Ureter (tissue), 1 donor: ENCODE measurements at places on chromosomes 3 and 15. TPM values are rescaled to one million over a fixed set of nuclear protein-coding genes. Genes with fewer than 3 reads are reported as not detected.

Gene ACY1
- 72.8 TPM for total RNA-seq

Gene GSK3B
- 48.4 TPM for total RNA-seq

Gene RAB6B
- 8.2 TPM for total RNA-seq

Gene DAZL
- not detected for total RNA-seq

Gene ZNF717
- 29.5 TPM for total RNA-seq

Gene SPTSSB
- 242 TPM for total RNA-seq

Gene RNF123
- 52.8 TPM for total RNA-seq

Gene GCSAM
- 0.49 TPM for total RNA-seq

Gene KLHL6
- 6.4 TPM for total RNA-seq

Gene POPDC2
- total RNA-seq, result 13.9 TPM

Gene PLSCR4
- 26.6 TPM for total RNA-seq

Gene SPTBN5
- total RNA-seq, result 11.9 TPM

Gene GP9
- not detected for total RNA-seq

Gene SLC28A2
- not detected for total RNA-seq

Gene HCN4
- total RNA-seq, result 0.08 TPM

Gene ZNF502
- total RNA-seq, result 11.4 TPM

Gene KBTBD13
- total RNA-seq, result 0.18 TPM

Gene AQP9
- 0.49 TPM for total RNA-seq

Gene SPATA12
- not detected for total RNA-seq

Gene JMJD7
- 48.6 TPM for total RNA-seq

Gene DNAH1
- total RNA-seq, result 16.6 TPM

Gene SEMA3B
- 18.2 TPM for total RNA-seq

Gene P2RY12
- total RNA-seq, result 0.94 TPM

Gene TBC1D2B
- 103 TPM for total RNA-seq

Gene IGSF10
- total RNA-seq, result 3.3 TPM

Gene HYAL1
- 9.8 TPM for total RNA-seq

Gene ALPK3
- 9.7 TPM for total RNA-seq

Gene GABRG3
- 1.6 TPM for total RNA-seq

Gene KCNMB3
- total RNA-seq, result 5.9 TPM

Gene IGF2BP2
- 5.5 TPM for total RNA-seq

Gene VEPH1
- total RNA-seq, result 10.8 TPM

Gene TERC
- total RNA-seq, result 1.4 TPM

Gene BOC
- 79.6 TPM for total RNA-seq

Gene EPHA3
- 11.4 TPM for total RNA-seq

Gene VPS39
- total RNA-seq, result 96.7 TPM

Gene CCDC39
- total RNA-seq, result not detected

Gene LIPH
- total RNA-seq, result 16.7 TPM

Gene MFN1
- 56.0 TPM for total RNA-seq

Gene MORC1
- not detected for total RNA-seq

Gene SLC6A6
- total RNA-seq, result 19.4 TPM

Gene IMPG2
- 0.31 TPM for total RNA-seq

Gene NEO1
- 36.0 TPM for total RNA-seq

Gene FAM174B
- total RNA-seq, result 208 TPM

Gene CDHR4
- 0.62 TPM for total RNA-seq

Gene RFT1
- 33.3 TPM for total RNA-seq

Gene A4GNT
- not detected for total RNA-seq

Gene CFAP161
- 0.57 TPM for total RNA-seq

Gene XCR1
- total RNA-seq, result 0.70 TPM
